Type B pancreatic cell (in vitro differentiated cells): ENCODE measurements at places on chromosomes 4 and X.

DNA sequence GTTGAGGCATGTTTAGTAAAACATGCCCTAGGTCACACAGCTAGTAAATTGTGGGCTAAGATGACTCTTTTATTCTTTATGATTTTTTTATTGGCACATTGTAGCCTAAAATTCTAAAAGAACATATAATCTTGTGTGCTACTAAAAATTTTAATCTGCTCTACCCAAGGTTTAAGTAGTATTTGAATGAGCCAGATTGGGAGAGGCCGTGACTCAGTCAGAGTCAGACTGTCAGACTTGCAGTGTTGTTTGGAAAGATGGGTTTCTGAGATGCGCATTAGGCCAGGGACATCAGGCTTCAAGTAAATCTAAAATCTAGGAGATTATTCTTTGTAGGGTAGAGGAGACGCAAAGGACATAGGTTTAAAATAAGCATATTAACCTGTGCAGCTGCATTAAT lies 30.7 kb upstream of the TMPRSS11E start:
- no peak for DNase-seq

DNA sequence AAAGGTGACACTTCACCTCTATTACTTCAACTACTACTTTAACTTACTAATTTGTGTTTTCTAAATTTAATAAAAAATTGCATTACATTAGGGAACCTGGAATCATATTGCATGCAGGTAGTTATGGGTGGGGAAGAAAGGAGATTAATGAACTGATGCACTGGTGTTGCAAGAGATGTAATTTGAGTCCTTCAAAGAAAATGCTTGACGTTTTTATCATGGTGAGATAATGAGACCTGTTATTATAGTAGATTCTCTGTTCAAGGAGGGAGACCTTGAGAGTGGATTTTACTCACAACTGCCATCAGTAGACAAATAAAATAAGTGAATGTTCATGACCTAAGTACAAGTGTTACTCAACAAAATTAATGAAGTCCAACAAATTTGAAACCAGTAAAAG lies 26.4 kb upstream of the MED14 start:
- no peak for DNase-seq

DNA sequence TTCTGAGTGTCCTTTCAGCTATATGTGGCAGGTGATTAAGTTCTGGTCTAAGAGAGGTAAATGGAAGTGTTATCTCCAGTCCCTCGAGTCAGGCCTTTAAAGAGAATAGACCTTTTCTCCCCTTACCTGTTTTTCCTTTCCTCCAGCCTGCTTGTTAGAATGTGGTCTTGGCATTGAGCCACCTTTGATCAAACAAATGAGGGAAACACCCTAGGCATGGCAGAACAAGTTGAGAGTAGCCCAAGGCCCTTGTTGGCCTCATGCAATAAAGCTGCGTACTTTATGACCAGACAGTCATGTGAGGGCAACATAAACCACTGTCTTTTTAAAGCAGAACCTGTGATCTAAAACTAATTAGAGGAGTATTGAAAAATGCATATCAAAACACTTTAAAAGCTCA lies 13.2 kb upstream of the IL13RA2 start:
- no peak for DNase-seq

DNA sequence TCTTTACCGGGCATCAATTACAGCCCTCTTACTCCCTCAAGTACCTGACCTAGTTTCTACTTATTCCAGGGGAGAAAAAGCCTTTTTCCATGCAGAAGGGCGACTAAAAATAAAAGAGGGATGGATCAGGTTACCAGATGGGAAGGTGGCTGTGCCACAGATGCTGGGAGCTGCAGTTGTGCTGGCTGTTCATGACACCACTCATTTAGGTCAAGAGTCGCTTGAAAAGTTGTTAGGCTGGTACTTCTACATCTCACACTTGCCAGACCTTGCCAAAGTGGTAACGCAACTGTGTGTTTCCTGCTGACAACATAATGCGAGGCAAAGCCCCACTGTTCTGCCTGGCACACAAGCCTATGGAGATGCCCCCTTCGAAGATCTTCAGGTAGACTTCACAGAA lies 148.4 kb upstream of the FGF16 start:
- DNase-seq = no peak

GRCh38 chrX:148573119-148573518 lies 72.7 kb downstream of the AFF2 start:
- no peak for DNase-seq
